Purkinje cell (primary cell): ENCODE measurements at places on chromosomes 6 and 20. TPM values are rescaled to one million over a fixed set of nuclear protein-coding genes. Genes with fewer than 3 reads are reported as not detected.

The GSTA4 gene
- polyA plus RNA-seq, result 121 and 151 TPM in 2 replicates

The HLA-DOB gene
- not detected in 2 replicates for polyA plus RNA-seq

The DEFB110 gene
- not detected in 2 replicates for polyA plus RNA-seq

The PFDN6 gene
- 5.6 and 8.8 TPM in 2 replicates for polyA plus RNA-seq
